ENCODE measurements at places on chromosomes 3 and 15.

GRCh38 chr3:51353691-51354090 lies 31.4 kb upstream of the MANF start:
- no peak for DNase-seq

DNA sequence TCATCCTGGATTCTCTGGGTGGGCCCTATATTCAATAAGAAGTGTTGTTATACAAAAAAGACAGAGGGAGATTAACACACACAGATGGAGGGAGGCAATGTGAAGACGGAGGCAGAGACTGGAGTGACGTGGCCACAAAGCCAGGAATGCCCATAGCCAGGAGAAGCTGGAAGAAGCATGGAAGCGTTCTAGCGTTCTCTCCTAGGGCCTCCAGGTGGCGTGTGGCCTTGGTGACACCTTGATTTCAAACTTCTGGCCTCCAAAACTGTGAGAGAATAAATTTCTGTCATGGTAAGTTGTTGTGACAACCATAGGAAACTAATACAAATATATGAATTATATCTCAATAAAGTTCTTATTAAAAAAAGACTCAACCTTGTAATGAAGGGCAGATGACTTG lies 21.3 kb downstream of the THBS1 start:
- DNase-seq = no peak

GRCh38 chr3:178342111-178342510 lies 194.1 kb upstream of the KCNMB2 start:
- DNase-seq = no peak

GRCh38 chr3:79424811-79425210 lies 343.0 kb downstream of the ROBO1 start:
- DNase-seq = no peak

GRCh38 chr3:114338651-114339357 lies 45.0 kb downstream of the TIGIT start:
- DNase-seq = no peak

GRCh38 chr3:136612512-136612911 lies 139.7 kb downstream of the STAG1 start:
- no peak for DNase-seq

- DNase-seq = no peak
These were observed 292.0 kb upstream of the SUCLG2 start for GRCh38 chr3:67946436-67946835.
